ENCODE measurements at places on chromosomes 11 and 22. TPM values are rescaled to one million over a fixed set of nuclear protein-coding genes. Genes with fewer than 3 reads are reported as not detected.

Gene APOL5
- not detected for total RNA-seq

DNA sequence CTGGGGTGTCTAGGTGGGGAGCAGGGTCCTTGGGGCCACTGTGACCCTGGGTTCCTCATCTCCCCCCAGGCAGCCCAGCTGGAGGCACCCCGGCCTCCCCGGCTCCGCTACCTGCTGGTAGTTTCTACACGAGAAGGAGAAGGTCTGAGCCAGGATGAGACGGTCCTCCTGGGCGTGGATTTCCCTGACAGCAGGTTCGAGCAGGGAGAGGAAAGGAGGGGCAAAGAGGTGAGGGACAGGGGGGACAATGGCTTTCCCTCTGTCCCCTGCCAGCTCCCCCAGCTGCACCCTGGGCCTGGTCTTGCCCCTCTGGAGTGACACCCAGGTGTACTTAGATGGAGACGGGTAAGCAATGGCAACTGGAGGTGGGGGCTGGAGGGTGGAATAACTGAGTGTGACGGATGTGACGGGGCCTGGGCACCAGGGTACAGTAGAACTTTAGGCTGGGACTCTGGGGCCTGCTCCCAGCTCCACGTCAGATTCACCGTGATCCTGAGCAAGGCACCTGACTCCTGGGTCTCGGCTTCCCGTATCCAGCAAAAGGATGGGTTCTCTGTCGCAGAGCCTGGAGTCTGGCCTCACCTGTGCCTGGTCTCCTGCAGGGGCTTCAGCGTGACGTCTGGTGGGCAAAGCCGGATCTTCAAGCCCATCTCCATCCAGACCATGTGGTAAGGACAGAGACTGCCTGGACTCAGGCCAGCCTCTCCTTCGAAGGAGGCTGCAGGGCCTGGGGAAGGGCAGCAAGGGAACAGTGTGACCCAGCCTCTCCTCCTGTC is 3.6 kb downstream of the SSH3 start:
- DNase-seq: no peak

GRCh38 chr22:35678836-35679235 is 30.6 kb downstream of the APOL6 start:
- DNase-seq: no peak

DNA sequence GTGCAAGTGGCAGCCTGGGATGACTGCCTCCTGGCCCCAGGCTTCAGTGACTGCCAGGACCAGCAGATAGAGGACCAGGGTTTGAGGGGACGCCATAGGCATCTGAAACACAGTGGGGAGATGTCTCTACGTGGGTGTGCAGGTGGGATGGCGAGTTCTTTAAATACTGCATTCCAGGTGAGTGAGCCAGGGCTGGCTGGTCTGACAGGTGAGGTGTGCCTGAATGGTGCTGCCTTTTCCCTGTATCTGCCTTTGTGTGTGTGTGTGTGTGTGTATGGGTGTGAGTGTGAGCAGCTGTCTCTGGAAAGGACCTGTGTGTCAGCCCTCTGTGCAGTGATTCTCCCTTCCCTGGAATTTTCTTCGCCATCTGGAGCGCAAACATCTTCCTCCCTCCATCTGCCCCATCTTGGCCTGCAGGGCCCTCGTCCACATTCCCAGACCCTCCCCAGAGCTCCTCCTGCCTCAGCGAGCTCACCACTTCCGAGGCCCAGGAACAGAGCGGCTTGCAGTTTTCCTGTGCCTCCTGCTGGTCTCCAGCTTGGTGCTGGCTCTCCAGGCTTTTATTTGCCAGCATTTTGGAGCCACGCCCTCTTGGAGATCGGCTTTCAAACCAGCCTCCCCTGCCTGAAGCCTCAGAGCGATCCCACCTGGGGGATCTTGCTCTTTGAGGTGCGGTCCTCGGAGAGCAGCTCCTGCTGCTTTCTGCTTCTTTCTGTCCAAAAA is at the start of gene GPHA2:
Gene GPHA2, minus strand, starts transcription at position 535 of the 723 bp plus-strand sequence. Its CDS starts 433 bp downstream, at position 102.
- DNase-seq: peak; percentile 60

DNA sequence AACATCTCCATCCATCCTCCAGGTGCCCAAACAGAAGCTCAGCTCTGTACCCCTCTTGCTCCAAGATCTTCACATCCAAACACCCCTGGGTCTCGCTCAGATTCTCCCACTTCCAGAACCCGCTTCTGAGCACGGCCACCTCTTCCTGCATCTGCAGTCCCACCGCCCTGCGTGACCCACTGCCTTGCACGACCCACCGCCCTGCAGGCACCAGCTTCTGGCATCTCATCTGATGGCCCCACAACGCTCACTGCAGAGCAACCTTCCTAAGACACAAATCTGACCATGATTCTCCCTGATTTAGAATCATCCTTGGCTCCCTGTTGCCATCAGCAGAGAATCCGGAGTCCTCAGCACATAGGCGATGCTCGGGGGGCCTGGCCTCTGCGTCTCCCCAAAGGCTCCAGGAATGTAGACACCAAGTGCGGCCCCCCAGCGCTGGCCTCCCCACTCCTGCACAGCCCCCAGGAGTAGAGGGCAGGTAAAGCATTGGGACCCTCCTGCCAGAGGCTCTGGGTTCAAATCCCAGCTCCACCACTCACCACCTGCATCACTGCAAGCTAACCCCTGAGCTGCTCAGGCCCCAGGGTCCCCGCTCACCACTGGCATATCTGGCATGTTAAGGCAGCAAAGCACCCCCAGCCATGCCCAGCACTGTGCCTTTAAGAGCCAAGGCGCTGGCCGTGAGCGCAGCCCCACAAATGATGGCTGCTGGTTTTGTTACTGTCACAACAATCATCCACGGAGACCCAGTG is 459.3 kb downstream of the BRD1 start:
- no peak for DNase-seq

GRCh38 chr11:74849525-74850391 is 99.1 kb downstream of the XRRA1 start:
- no peak for DNase-seq

DNA sequence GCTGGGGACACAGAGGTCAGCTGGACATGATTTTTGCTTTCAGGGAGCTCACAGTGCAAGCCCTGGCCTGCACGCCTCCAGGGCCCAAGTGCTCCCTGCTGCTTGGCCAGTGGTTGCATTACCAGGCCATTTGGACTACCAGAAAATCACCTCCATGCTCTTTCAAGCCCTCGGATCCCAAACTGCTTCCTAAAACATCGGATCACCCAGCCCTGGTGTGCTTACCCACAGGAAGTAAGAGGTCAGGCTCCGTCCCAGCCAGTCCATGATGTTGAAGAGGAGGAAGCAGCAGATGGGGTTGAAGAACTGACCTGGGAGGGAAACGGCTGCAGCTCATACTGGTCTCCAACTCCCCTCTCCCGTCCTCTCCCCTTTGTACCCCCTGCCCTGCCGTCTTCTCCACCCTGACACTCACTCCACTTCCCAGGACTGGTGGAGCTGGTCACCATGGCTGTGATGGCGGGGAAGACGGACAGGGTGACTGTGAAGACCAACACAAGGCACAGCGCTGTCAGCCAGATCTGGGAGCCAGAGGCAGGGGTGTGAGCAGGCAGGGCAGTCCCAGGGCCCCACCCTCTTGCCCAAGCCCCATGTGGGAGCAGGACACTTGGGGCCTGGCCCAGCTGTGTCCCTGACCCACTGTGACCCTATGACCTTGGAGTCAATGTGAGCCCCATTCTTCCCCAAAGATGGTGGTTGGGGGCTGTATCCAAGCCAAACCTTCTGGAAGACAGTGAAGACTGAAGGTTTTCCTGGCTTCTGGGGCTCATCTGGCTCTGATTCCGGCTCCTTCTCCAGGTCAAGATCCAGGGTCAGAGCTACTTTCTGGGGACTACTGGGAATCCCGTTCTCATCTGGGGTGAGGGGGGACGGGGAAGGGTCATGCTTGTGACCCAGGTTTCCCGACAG is 5.6 kb downstream of the SLC29A2 start:
- peak; percentile 22 for DNase-seq

Gene OR5P2
- total RNA-seq: not detected

Gene ADM
- total RNA-seq: 7.3 TPM

- no peak for DNase-seq
These were observed 128.5 kb downstream of the CEP164 start for GRCh38 chr11:117456027-117456720.

DNA sequence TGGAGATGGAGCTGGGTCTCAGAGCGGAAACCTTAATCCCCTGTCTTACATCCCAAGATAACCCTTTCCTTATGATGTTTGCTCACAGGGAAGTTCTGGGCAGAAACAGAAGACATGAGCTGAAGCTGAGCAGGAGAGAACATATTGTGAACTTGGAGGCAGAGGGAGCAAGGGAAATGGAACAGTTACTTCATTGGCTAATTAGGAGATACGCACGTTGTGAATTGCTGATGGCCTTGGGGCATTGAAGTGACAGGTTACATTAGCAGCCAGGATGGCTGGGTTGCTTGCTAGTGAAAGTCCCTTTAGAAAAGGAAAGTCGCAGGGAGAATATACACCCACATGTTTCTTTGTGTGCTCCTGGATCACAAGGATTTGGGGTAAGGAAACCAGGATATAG is 48.7 kb downstream of the TENM4 start:
- DNase-seq: no peak

Gene RAB36
- 1.2 TPM for total RNA-seq

Measured in pancreas (tissue), 10 donors.